Trophoblast cell (in vitro differentiated cells and primary cell): ENCODE measurements at places on chromosomes 5 and 9.

DNA sequence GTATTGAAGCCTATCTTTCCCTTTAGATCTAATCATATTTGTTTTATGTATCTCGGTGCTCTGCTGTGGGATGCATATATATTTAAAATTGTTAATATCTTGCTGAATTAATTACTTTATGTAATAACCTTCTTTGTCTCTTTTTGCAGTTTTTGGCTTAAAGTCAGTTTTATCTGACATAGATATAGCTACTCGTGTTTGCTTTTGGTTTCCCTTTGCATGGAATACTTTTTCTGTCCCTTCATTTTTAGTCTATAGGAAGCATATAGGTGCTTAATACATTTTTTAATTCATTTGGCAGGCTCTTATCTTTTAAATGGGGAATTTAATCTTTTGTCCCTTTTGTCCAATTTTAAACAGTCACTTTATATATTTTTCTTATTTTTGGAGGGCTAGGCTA, 360.6 kb upstream of the PRR16 start:
- DNase-seq = no peak

DNA sequence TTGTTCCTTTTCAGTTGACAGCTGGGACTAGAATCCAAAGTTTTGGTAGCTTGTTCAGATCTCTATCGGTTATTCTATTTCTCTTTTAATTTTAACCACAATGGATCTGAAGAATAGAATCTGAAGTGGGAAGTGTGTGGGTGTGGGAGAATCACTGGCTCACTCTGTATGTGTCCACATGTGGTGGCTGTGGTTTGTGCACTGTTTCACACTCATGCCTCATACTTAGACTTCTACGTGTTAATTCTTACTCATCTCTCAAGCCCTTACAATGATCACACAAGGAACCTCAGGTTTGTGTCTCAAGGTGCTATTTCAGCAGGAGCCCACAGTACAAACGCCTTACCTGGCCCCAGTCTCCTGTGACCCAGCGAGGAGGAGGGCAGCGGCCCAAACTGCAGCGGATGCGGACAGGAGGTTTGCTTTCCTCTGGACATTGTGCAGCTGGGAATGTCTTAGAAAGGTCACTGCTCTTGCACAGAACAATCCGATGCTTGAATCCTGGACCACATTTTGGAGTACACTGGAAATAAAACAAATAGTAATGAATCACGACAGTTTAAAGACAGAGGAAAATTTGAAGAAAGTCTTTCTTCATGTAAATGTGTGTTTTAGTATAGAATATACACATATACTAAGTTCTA, 309.1 kb downstream of the ADAMTS6 start:
- DNase-seq = no peak

- DNase-seq = peak; percentile 27
Observed at GRCh38 chr5:543755-544674, 19.8 kb upstream of the SLC9A3 start.

DNA sequence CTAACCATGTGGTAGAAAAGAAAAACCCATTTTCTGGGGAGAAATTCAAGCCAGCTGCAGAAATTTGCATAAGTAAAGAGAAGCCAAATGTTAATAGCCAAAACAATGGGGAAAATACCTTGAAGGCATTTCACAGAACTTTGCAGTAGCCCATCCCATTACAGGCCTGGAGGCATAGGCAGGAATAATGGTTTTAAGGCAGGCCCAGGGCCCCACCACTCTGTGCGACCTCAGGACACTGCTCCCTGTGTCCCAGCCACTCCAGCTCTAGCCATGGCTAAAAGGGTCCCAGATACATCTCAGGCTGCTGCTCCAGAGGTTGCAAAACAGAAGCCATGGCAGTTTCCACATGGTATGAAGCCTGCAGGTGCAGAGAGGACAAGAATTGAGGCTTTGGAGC, 253.3 kb downstream of the CTNND2 start:
- no peak for DNase-seq

GRCh38 chr5:92800365-92800764, 780.7 kb downstream of the NR2F1-AS1 start:
- DNase-seq = no peak

DNA sequence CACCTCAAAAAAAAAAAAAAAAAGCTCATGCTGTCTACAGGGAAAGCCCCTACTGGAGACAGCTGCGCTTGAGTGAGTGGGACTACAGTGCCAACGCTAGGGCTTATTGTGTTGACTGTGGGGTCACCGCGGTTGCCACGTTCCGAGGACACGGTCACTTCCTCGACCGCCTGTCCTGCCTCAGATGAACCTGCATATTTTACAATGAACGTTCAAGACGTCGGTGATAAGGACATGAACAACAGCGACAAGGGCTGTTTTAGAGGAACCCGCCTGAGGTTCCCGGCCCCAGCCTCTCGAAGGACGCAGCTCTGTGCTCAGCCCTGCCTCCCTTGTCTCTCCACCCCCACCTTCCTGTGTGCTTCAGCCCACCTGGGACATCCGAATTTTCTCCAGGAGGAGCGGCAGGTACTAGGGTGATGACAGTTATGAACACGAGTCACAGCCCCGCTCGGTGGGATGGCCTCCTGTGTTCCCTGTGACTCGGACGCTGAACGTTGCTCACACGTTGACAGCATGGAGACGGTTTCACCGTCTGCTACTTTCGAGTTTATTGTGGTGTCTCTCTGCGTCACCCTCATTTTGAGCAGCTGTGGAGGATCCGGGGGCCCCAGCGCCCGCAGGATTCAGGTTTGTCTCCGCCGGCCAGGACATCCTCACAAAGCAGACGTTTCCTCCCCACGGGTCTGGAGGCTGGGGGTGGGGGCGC, 11.3 kb upstream of the DIPK1B start:
- DNase-seq = no peak

DNA sequence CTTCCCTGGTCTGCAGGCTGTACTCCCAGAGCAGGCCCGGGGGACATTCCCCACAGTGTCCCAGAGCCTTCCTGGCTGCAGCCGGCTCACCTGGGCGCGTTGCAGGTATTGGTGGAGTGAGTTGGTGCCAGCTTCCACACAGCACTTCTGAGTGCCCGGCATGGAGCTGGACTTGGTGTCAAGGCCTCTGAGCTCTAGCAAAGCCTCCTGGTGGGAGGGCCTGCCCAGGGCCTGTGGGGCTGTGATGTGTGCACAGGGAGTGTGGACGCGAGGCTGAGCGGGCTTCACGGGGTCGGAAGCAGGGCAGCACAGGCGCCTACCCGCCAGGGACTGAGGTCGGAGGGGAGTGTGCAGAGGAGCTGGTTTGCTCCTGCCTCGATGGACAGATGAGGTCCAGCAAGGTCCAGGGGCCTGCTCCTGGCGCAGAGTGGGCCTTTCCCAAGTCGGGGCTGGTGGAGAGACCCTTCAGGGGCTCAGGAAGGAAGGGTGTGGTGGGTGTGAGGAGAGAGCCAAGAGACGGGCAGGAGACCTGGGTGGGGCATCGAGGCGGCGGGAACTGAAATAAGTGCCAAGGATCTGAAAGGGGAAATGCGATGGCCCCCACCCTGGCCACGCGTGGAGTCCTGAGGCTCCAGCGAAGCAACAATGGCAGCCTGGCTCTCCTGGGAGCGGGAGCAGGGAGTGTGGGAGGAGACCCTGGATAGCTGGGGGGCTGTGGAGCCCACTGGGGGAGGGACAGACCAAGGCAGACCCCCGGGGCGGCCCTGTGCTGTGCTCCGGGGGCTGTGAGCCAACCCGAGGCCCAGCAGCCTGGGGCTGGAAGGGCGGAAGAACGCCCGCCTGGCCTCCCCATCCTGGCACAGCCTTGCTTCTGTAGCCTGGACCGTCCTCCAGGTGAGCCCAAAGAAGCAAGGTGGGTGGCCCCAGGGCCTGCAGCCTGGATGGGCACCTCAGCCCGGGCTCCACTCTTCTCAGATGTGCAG, 78.4 kb downstream of the RXRA start:
- no peak for DNase-seq

GRCh38 chr9:116704470-116704869, 17.4 kb downstream of the TRIM32 start:
- DNase-seq = no peak

GRCh38 chr9:123323196-123324013, 32.6 kb upstream of the CRB2 start:
- DNase-seq = no peak

GRCh38 chr9:111483439-111483857, 735 bp downstream of the ECPAS start:
- no peak for DNase-seq

GRCh38 chr5:90503596-90503995, 25.8 kb downstream of the LYSMD3 start:
- no peak for DNase-seq

DNA sequence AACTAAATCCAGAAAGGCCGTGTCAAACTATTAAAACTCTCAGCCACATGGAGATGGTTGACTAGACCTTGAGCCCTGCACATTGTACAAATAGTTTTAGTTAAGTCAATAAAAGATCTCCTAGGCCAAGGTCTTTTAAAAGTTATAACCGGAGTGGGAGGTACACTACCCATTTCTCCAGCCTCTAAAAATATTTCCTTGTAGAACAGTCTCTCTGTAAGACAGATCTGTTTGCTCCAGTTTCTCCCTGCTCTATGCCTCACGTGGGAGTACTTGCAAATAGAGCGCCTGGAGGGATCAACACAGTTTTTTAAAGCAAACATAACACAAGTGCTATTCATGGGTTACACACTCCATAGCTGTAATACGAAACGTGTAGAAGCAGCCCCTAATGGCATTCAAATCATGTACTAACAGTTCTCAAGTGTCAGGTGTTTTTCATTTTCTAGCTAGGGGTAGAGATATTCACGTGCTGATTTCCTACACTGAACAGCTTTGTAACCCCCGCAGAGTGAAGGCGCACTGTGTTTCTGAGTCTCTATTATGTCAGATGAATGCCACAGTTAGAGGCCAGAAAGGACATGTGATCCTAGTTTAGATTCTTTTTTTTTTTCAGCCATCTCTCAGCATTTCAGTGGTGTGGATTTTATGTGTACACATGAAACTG, 703.4 kb upstream of the GRAMD2B start:
- DNase-seq = no peak

GRCh38 chr9:89891221-89891590, 286.4 kb downstream of the GADD45G start:
- DNase-seq = no peak

DNA sequence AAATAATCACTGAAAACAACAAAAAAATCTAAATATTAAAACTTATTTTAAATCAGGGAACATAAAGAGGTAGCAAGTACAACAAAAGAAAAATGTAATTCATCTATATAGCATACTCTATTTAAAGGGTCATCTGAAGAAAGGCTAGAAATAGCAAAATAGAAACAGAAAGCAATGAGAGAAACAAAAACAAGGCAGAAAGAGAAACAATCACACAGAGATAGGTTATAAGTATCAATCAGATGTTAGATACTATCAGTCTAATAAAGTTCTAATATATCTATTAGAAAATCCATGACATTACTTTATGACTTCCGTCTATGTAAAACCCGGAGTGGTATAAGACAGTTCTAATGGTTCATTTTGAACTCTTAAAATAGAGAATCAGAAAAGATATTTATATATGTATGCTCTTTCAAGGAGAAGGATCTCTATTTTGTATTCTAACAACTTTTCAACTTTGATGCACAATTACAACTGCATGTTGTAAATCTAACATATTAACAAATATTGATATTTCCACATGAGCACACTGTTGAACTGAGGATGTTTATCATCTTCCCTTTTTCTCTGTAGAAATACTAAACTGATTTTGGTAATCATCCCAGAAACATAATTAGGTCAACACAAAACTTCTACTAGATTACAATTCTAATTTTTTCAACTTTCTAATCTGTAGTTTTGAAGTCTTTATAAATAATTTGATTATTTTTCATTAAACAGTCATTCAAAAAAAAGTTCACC, 15.8 kb downstream of the RICTOR start:
- DNase-seq = no peak

- peak; percentile 21 for DNase-seq
Observed at GRCh38 chr5:54570916-54571315, 53.4 kb downstream of the SNX18 start.

- no peak for DNase-seq
Observed at GRCh38 chr9:131048332-131048731, 39.4 kb downstream of the LAMC3 start.

DNA sequence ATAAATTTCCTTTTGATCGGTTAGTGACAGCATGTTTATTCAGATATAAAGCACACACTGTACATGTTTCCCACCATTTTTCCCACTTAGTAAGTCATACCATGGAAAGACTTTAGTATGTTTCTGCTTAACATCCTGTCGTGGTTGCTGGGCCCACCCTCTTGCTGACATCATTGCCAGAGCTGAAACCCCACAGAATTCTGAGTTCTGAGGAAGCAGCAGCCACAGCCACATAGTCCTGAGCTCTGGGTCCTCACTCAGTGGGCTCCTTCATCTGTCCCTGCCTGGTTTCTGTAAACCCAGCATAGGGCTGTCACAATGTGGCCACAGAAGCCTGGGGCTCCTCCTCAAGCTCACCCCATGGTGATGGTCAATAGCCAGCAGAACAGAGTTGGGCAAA, 441.5 kb downstream of the ENC1 start:
- no peak for DNase-seq

GRCh38 chr5:174723315-174723978, 935 bp upstream of the MSX2 start:
- no peak for DNase-seq

- peak; percentile 60 for DNase-seq
Observed at GRCh38 chr5:150116667-150117400, 30.5 kb upstream of the CSF1R start.

DNA sequence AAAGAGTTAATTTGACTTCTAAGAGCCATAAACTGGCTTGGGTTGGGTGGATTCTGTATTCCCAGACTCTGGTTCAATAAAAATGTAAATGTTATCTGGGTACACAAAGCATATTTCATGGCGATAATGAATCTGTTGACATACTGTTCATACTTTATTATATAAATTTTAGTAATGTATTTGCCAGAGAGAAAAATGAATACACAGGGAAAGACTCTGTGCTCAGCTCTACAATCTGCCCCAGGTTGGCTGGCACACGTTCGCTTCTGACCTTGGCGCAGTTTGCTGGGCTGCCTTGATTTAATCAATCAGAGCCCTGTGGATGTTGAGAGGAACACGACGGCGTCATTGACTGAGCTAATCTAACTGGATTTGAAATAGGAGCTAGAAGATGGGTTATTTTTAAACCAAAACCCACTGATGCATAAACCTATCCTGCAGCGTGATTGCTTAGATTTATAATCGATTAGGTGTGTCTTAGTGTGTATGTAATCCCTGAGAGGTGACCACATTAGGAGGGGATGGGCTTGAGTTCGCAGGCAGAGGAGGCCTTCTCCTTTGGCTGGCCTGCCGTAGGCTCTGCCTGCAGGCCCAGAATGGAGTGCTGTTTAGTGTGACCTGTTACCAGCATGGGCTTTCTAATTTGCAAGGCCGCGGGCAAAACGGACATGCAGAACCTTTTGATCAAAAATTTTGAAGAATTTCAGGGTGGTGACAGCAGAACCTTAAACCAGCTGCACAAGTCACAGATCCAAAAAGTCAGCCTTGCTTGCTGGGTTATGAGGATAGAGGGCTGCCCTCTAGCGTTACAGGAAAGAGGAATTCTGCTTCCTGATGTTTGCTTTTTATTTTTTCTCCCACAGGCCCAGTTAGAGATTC, 3.9 kb upstream of the ADCY2 start:
- DNase-seq = peak; percentile 93
